Activated naive CD8-positive, alpha-beta T cell treated with anti-CD3 and anti-CD28 coated beads, Interleukin-2, amount 10 ng/mL, durations not matched to agents 7 days and 5 days (primary cell): ENCODE measurements at places on chromosomes 6 and 20. TPM values are rescaled to one million over a fixed set of nuclear protein-coding genes. Genes with fewer than 3 reads are reported as not detected.
A peak's percentile ranks its signal among the peaks of the same experiment; 100 is the strongest.

The OR2J3 gene
- not detected for total RNA-seq

- peak; percentile 92 for DNase-seq
These were observed at the start of gene AGPAT1 for GRCh38 chr6:32175711-32176475. Gene AGPAT1, minus strand, starts transcription at chr6:32176084. Its CDS starts 4,588 bp downstream, at chr6:32171496.

- no peak for DNase-seq
These were observed 2.8 kb downstream of the ANKRD60 start for GRCh38 chr20:58225452-58226200.

DNA sequence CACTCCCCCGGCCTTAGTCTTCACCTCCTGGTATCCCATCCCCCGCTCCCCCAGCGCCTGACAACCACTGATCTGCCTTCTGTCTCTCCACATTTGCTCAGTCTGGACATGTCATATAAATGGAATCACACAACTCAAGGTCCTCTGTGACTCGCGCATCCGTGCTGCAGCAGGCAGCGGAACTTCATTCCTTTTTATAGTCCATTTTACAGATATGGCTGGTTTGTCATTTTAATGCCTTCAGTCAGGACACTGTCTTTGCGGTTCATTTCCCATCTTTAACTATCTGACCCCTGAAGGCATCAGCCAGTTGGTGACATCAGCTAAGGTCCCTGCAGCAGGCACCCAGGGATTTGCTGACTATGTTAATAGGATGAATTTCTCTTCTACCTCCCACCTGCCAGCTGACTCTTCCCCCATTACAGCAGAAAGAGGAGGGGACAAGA is 125.7 kb downstream of the ZMYND8 start:
- DNase-seq = no peak

DNA sequence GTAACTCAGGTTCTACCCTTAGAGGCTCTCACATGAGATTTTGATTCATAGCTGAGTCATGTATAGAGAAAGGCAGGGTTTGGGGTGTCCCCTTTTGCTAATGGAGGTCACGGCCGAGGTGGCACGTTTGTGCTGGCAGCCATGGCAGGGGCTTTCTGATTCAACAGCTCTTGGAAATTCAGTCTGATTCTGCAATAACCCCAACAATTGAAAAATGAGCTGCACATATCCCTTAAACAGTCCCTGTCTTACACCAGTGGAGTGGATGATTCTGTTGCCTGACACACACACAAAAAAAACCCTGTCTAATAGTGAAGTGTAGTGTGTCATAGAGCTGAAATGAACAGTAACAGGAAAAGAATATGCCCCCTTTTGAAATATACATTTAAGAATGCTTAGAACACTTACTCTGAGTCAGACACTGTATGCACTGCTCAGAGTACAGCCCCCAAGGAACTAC is 40.4 kb upstream of the ARG1 start:
- DNase-seq = no peak

DNA sequence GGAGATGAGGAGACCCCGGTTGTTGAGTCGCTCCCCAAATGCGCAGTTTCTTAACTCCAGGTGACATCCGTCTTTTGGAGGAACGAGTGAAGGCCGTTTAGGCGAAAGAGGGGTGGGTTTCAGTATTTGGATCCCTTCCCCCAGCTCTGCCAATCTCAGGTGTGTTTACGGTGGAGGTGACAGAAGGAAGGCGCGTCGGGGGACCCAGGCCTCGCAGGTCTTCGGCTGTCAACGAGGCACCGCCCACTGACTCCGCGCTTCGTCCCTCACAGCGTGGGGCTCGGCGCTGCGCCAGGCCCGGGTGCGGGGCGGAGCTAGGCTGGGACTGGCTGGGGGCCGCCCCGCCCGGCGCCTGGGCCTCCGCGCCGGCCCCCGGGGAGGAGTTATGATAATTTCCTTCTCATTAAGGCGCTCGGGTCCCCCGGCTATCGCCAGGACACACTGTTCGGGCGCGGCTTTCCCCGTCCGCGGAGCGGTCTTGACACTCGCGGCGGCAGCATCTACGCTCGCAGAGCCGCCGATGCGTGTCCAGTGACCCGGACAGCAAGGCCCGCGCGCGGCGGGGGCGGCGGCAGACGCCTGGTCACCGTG is at the start of gene TFAP2C:
TSS of gene TFAP2C (plus strand) at position 434 of the 591 bp plus-strand sequence. CDS start 239 bp downstream, outside the sequence.
- peak; percentile 61 for DNase-seq

The PKIB gene
- 0.78 TPM for total RNA-seq

GRCh38 chr6:7145885-7146828 is 38.4 kb downstream of the RREB1 start:
- peak; percentile 50 for DNase-seq

DNA sequence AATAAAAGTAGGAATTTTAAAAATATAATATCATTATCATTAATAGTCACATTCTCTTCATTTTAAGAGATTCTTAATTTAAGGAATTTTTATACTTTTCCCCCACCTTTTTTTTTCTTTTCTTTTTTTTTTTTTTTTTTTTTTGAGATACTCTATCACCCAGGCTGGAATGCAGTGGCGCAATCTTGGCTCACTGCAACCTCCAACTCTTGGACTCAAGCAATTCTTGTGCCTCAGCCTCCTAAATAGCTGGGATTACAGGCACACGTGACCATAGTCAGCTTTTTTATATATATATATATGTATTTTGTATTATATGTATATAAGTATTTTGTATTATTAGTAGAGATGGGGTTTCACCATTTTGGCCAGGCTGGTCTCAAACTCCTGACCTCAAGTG is 457.7 kb downstream of the CDKAL1 start:
- no peak for DNase-seq

The DEFB123 gene
- not detected for total RNA-seq

The TUBB2A gene
- total RNA-seq = 2.2 TPM

The LY6G6F gene
- total RNA-seq = not detected

The SLC32A1 gene
- not detected for total RNA-seq

GRCh38 chr20:50632236-50632635 is 59.1 kb downstream of the RIPOR3 start:
- no peak for DNase-seq

GRCh38 chr6:16800341-16800740 is 39.1 kb upstream of the ATXN1 start:
- DNase-seq = no peak

The ECI2 gene
- 61.9 TPM for total RNA-seq

The NKAPL gene
- not detected for total RNA-seq

GRCh38 chr6:39772559-39773273 is 19.5 kb upstream of the DAAM2 start:
- DNase-seq = no peak

DNA sequence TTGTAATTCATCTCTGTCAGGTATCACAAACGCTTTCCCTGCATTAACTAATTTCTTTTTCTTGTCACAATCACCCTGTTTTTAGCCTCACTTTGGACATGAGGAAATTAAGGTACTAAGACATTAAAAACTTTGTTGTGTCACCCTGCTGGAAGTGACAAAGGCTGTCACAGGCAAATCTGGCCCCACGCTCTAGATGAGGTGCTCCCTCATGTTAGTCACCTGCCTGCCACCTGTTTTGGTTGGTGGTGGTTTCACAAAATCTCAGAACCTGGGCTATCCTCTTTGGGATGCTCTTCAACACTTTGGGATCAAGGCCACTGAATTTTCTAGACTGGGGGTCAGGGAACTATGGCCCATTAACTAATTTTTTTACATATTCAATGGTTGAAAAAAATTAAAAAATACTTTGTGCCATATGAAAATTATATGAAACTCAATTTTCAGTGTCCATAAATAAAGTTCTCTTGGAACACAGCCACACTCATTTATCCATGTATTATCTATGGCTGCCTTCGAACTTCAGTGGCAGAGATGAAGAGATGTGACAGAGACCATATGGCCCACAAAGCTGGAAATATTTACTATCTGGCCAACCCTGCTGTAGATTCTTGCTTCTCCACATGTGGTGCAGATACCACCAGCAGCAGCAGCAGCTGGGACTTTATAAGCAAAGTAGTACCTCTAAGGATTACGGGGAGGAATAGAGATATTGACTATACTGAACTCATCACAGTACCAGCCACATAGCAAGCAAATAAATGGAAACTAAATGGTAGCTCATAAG is 16.1 kb upstream of the TNFAIP3 start:
- no peak for DNase-seq

- DNase-seq = no peak
These were observed 35.6 kb downstream of the SUN5 start for GRCh38 chr20:32968478-32969241.

GRCh38 chr20:38555395-38555794 is 25.6 kb upstream of the ADIG start:
- DNase-seq = no peak

DNA sequence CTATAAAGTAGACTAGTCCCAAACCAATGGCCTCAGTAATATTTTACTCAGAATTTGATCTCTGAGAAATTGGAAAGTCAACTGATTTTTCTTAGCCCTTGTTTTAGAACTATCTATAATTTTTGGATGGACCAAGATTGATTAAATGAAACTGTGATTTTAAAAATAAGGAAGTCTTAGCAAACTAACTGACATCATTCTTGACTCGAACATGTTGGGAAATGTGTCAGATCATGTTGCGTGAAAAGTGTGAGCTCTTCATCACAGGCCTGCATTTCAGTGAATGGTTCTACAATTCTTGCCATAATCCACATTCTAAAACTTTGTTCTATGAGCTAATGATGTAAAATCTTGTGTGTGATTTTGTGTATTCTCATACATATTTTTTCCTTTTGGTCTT is 11.0 kb downstream of the TNFAIP3 start:
- DNase-seq = no peak

DNA sequence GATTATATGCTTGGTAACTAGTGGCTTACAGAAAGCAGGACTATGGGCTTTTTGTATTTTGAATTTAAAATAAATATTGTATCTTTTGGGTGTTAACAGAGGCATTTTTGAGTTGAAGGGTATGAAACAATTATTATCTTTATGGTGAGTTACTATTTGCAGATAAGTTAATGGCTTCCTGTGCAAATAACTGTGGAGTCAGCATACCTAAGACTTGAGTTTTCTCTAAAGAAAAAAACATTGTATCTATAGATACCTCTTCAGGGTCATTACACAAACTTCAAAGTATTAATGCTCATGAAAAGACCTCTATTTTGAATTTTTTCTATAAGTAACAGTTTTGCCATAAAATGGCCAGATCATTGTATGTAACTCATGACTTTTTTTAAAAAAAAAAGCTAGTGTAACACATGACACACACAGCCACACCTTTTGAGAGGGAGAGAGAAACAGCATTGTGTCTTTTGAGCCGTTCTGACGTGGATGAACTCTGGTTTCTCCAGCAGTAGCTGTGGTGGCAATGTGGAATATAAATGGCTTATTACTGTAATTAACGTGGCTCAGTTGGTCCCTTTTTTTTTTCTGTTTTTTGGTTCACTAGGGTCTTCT is 36.3 kb downstream of the PLEKHG1 start:
- no peak for DNase-seq

GRCh38 chr6:7267466-7268091 is 45.4 kb downstream of the SSR1 start:
- DNase-seq = no peak

The PACRG gene
- total RNA-seq = 0.58 TPM

The CLPSL2 gene
- total RNA-seq = not detected

DNA sequence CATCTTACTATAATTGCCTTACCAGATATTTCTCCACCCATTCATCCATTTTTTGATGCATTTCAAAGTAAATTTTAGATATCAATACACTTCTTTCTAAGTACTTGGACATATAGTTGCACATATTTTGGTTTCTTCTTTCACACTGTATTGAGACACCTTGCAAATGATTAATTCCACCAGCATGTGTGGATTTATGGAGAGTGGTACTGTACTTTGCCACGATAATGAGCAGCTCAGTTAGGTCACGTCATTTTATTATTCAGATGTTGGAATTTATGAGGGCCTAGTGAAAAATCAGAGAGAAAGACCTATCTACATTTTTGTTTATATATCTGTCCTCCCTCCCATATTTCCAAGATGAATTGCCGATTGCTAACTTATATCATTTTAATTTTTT is 5.3 kb downstream of the NFYA start:
- no peak for DNase-seq

The GRM1 gene
- not detected for total RNA-seq

GRCh38 chr6:109093732-109094415 is 772 bp downstream of the SESN1 start:
- DNase-seq = no peak

GRCh38 chr20:61935926-61936700 is 129.6 kb downstream of the TAF4 start:
- DNase-seq = no peak

The TPD52L1 gene
- not detected for total RNA-seq

The SLA2 gene
- total RNA-seq = 103 TPM

- no peak for DNase-seq
These were observed 17.3 kb downstream of the NCOA7 start for GRCh38 chr6:125808060-125808459.

DNA sequence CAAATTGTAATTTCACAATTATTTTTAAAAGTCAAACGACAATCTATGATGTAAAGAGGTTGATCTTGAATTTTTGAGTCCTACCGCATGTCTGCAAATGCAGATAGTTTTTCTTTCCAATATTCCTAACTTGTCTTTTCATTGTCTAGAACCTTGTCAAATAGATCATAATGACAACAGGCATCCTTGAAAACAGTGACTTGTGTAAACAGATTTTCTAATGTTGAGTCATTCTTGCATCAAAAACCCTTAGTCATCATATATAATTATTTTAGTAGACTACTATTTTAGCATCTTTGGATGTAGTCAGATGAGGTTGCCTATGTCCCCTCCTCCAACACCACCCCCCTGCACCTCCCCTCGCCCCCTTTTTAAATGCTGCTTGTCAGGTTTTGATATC is 43.8 kb downstream of the BMP6 start:
- no peak for DNase-seq

DNA sequence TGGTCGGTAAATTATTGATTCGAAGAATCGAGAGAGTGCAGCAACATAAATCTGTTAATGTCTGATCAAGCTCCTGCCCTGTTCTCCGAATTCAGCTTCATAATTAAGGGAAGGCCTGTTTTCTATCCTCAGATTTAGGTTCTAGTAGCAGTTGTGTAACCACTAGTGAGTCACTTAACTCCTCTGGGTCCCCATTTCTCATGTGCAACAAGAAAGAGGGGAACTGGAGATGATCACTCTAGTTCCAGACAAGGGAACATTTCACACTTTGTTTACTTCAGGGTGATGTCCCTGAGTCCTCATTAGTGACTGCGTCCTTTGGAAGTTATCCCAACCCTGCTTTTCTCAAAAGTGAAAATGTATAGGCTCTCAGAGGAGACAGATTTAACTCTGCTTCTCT is 68.1 kb upstream of the RNF146 start:
- no peak for DNase-seq

The CAP2 gene
- not detected for total RNA-seq

The FAM184A gene
- total RNA-seq = 3.0 TPM
